ENCODE measurements at places on chromosomes 1 and 21. TPM values are rescaled to one million over a fixed set of nuclear protein-coding genes. Genes with fewer than 3 reads are reported as not detected.

The OR10J1 gene
- not detected for total RNA-seq

The CR2 gene
- total RNA-seq = not detected

The SWT1 gene
- 2.7 TPM for total RNA-seq

The EVA1B gene
- 49.8 TPM for total RNA-seq

The KCNE1 gene
- 0.90 TPM for total RNA-seq

The FCGR2B gene
- total RNA-seq = not detected

The ARTN gene
- not detected for total RNA-seq

The MEGF6 gene
- 0.56 TPM for total RNA-seq

The HNRNPCL4 gene
- not detected for total RNA-seq

The SOAT1 gene
- total RNA-seq = 28.9 TPM

The LIN28A gene
- total RNA-seq = not detected

The PLEKHA6 gene
- total RNA-seq = 5.0 TPM

The TMEM82 gene
- total RNA-seq = not detected

The TTC39A gene
- total RNA-seq = 0.72 TPM

The ST6GALNAC3 gene
- 0.56 TPM for total RNA-seq

Data from IMR-90 (cell line).